ENCODE measurements at places on chromosomes 2 and 18.

DNA sequence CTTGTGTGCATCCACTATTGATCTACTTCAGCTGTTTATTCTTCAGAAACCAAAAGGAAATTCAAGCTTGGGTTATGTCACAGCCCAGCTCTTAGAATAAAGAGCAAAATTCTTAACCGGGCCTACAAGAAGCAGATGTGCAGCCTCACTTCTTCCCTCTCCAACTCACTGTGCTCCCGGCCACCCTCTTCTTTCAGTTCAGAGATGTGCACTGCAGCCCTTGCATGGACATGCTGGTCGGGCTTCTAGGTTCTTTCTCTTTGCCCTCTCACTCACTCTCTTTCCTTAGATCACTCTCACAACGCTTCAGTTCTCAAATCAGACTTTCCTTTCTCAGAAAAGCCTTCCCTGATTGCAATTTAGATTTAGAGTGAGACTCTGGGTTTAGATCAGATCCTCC lies 104.1 kb downstream of the CHN1 start:
- peak; percentile 6 for DNase-seq

DNA sequence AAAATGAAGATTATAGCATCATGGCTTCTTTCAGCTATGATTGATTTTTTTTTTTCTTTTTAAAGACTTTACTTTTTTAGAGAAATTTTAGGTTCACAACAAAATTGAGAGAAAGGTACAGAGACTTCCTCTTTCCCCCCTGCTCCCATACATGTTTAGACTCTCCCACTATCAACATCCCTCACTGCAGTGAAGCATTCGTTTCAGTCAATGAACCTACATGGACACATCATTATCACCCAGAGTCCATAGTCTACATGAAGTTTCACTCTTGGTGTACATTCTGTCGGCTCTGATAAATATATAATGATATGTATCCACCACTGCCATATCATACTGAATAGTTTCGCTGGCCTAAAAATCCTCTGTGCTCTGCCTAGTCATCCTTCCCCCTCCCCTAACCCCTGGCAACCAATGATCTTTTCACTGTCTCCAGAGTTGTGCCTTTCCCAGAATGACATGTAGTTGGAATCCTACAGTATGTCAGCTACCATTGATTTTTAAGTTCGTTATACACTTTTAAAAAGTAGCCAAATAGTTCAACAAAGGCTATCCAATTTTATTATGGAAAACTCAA lies 86.8 kb downstream of the GPD2 start:
- no peak for DNase-seq

DNA sequence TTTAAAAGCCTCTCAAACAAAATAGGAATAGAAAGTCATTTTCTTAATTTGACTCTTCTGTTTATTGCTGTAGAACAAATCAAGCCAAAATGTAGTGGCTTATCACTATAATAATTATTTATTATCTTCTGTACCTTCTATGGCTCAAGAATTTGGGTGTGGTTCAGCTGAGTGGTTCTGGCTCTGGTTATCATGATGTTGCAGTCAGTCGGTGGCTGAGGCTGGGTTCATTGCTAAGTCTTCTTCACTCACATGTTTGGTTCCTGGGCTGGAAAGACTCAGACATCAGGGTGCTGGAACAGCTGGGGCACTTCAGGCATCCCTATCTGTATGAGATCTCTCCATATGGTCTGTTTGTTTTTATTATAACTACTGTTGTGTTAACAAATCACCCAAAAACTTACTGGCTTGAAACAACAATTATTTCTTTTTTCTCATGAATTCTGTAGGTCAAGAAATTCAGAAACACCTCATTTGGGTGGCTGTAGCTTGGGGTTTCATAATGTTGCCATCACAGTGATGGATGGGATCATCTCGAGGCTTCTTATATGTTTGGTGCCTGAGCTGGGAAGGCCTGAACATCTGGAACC lies 242.6 kb upstream of the FBXO11 start:
- DNase-seq: no peak

DNA sequence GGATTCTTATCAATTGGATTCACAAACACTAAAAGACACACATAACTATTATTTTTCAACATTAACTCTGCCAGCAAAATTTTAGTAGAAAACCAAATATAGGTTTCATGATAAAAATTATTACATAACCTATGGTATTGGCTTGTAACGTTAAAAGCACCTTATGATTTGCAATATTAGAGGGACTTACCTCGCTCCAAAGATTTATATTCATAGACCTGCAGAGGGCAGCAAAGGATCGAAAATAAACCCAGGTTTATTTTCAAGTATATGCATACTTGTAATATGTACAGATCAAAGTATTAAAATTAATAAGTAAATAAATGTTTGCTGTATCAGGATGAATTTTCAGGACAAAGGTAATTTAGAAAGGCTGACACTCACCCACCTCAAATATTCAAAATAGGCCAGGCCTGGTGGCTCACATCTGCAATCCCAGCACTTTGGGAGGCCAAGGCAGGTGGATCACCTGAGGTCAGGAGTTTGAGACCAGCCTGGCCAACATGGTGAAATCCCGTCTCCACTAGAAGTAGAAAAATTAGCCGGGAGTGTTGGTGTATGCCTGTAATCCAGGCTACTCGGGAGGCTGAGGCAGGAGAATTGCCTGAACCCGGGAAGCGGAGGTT lies 45.3 kb downstream of the LRPPRC start:
- peak; percentile 9 for DNase-seq

DNA sequence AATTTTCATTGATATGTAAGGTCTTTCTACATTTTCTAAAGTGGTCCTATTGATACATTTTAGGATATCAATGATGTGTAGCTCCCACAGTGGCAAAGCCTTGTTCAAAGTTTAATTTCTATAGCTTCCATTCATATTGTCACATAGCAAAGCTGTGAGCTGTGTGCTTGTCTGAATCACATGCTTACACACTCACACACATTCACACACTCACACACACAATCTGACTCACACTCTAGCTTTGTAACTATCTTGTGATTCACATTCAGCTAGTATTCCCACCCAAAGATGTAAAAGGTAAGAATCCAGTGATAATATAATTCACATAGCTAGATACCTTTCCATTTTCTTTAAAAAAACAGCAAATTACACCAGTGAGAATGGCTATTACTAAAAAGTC lies 58.7 kb downstream of the MAPRE2 start:
- peak; percentile 42 for DNase-seq

GRCh38 chr18:66495844-66496243 lies 108.0 kb downstream of the CDH19 start:
- peak; percentile 2 for DNase-seq

DNA sequence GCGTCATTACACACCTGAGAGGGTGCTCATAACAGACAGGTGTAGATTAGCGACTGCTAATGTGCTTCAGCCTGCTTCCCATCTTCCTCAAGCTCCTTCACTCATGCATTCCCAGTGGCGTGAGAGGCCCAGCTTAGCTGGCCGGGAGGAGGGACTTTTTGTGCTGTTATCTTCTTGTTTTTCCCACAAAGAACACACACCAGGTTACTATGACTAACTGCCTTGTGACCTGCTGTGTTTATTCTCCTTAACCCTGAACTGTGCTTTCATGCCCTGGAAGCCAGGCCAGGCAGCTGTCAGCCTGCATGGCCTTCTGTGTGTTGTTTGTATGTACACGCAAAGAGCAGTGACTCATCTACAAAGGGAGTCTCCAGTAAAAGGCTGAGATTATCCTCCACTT lies 143.8 kb downstream of the PIEZO2 start:
- DNase-seq: peak; percentile 97

All from brain microvascular endothelial cell (primary cell).